NCI-H345 (cell line): ENCODE measurements at places on chromosomes 1 and 21.

GRCh38 chr1:6349254-6349943 is 44.2 kb downstream of the ACOT7 start:
- no peak for DNase-seq

DNA sequence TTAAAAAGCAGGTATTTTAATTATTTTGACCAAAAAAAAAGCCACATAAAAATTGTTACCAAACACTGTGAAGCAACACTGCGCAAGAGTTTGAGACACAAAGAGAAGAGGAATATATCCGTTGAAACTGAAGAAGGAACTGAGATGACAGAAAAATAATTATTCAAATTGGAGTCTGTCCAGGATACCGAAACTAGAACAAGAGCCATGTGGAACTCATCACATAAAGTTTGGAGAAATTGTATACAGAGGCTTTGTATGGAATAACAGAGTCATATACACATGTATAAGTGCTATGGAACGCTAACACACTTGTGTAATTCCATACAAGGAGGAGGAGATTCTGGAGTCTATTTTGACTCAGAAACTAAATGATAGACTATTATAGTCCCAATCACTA is 675.1 kb upstream of the ADGRL2 start:
- DNase-seq: no peak

DNA sequence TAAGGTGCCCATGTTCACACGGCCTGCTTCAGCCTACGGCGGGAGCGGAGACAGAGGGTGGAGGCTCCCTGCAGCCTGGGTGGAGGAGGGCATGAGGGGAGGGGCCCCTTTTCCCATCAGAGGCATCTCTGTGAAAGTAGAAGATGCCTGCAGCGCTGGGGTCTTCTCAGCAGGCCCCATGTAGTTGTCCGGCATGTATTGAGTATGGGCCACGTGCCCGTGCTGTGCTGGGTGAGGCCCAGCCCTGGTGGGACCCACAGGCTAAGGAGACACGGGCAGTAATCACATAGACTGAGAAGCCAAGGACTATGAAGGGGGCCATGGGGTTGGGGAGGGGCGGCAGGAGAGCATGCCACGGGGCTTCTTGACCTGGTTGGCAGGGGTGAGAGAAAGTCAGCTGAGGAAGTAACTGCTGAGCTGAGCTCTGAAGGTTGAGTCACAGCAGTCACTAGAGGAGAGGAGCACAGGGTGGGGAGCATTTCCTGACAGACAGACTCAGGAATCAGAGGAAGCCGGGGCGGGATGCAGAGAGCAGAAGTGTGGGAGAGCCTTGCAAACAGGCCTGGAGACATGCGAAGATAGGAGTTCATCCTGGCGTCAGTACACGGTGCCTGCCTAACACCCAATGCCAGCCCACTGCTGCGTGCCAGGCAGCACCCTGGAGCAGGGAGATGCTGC is 21.6 kb downstream of the PSEN2 start:
- no peak for DNase-seq

DNA sequence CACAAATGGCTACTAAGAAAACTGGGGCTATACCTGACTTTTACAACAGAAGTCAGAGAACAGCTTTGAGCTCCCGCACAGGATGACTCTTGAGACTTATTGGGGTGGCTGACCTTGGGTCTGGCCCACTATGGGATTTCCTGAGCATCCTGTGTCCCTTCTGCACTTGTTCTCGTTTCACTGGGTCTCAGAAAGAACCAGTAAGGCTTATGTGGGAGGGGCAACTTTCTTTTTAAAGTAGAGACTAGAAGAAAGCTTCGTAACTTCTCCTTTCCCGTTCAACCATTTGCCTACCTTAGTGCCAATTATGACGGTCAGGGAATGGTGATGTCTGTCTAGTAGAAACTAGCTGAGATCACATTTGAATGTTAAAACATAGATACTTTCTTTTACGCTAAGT is 59.5 kb upstream of the C1orf105 start:
- no peak for DNase-seq

GRCh38 chr1:160251687-160252526 is 10.4 kb downstream of the DCAF8 start:
- peak; percentile 70 for DNase-seq

- DNase-seq: no peak
Observed at GRCh38 chr1:208167261-208167869, 76.8 kb downstream of the PLXNA2 start.
